Glomerular endothelial cell (primary cell): ENCODE measurements at places on chromosomes 5 and 9.

DNA sequence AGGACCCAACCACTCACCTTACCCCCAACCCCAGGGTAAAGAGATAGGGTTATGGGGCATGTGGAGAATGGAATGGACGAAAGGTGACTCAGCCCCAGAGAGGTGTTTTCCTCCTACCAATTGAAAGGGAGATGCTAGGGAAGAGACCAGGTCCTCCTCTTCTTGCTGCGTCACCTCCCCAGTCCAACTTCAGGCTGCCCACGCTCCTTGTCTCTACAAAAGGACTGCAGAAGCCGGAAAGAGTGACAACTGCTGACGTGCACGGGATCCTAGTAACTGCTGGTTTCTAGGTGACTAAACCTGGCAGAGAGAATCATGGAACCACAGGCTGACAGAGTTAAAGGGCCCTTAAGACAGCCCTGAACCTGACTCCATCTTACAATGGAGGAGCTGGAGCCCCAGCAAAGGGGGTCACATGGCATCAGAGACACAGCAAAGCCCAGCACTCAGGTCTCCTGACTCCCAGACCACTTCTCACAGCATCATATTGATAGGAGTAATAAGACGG, 2.2 kb downstream of the GPX3 start:
- DNase-seq = no peak

DNA sequence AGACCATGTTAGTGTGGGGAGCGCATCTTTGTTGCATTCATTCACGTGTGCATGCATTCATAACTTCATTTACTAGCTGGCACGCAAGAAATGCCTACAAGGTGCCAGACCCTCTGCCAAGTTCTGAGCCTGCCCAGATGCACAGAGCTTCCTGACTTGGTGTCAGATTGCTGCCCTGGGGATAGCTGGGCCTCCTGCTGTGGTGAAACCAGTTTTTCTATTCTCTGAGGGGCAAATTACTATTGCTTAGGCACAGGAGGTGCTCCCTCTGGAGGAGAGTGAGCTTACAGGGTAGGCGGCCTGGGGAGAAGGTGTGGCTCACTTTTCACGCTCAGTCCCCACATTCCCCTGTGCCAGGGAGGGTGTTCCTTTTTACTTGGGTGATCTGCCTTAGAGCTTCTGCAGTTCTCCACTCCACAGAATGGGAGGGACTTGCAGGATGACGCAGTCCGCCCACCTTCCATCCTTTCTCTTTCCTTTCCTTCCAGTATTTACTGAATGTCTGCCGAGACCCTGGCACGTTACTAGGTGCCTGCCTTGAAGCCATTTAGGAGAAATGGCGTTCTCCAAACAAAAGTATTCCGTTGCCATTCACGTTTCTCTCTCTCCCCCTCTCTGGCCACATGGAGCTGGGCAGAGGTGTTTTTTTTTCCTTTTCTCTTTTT, 27.9 kb upstream of the CTNNA1 start:
- no peak for DNase-seq

GRCh38 chr5:56406838-56407237, 173.7 kb upstream of the ANKRD55 start:
- no peak for DNase-seq

GRCh38 chr9:135198586-135199285, 111.3 kb downstream of the OLFM1 start:
- no peak for DNase-seq

DNA sequence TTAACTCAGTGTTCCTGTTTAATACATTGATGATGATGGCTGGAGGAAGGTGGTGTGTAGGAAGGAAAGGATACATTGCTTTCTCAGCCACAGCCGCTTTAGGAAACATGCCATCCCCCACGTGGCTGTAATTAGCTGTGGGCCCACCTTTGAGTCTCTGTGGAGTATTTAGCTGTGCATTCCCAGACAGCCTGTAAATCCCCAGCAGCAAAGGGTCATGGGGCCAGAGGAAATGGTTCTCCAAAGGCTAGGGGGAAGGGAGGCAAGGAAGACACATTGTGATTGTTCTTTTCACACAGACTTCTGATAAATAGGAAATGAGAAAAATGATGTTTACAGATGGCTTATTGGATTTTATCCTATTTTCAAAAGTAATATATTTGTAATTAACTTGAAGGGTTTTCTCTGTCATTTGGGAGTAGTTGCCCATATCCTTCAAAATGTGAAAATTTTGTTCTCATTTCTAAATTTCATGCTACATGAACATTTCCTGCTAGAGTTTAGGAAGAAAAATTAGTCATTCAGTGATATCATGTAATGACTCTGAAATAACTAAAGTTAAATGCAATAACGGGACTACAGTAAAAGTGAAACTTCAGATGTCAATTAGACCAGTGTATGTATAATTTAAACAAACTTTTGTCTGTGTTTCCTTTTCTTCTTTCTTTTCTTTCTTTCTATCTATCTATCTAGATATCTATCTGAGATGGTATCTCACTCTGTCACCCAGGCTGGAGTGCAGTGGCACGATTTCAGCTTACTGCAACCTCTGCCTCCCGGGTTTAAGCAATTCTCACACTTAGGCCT, 24.3 kb upstream of the F2R start:
- peak; percentile 86 for DNase-seq

GRCh38 chr9:135269912-135270830, 182.7 kb downstream of the OLFM1 start:
- no peak for DNase-seq

DNA sequence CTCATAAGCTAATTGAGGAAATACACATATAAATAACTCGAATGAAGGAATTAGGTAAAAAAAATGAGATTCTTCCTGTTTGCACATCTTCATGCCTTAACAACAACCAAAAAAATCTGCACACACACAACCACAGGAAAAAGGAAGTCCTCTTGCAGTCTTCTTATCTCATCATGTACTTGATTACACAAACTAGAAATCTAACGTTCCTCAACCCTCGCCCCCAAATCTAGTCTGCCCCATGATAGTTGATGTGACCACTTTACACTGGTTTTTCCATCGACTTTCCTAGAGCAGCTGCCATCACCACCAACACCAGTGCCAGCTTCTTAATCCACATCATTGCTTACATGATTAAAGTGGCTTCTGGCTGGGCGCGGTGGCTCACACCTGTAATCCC, 31.2 kb upstream of the RNU6ATAC start:
- DNase-seq = no peak

GRCh38 chr9:35960039-35960655, 2.2 kb upstream of the OR2S2 start:
- DNase-seq = no peak

- DNase-seq = no peak
These were observed 411.4 kb downstream of the PIK3R1 start for GRCh38 chr5:68627001-68627400.

DNA sequence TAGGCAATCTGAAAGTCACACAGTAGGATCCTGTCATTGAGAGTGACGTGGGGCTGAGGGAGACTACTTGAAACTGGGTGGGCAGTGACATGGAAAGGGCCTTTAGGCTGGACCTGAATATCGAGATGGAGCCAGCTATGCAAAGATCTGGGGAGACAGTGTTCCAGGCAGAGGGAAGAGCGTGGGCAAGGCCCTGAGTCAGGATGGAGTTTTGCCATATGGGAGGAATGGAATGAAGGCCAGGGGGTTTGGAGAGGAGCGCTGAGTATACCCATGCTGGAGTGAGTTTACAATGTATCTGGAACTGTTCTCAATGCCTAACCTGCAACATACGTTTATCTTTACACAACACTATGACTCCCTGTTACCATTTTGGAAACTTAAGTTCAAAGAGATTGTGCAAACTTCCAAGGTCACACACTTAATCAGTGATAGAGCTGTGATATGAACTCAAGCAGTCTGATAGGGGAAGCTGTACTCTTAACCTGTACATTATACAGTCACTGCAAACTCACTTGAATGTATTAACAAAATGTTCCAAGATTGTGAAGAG, 33.5 kb downstream of the INSYN2B start:
- no peak for DNase-seq

DNA sequence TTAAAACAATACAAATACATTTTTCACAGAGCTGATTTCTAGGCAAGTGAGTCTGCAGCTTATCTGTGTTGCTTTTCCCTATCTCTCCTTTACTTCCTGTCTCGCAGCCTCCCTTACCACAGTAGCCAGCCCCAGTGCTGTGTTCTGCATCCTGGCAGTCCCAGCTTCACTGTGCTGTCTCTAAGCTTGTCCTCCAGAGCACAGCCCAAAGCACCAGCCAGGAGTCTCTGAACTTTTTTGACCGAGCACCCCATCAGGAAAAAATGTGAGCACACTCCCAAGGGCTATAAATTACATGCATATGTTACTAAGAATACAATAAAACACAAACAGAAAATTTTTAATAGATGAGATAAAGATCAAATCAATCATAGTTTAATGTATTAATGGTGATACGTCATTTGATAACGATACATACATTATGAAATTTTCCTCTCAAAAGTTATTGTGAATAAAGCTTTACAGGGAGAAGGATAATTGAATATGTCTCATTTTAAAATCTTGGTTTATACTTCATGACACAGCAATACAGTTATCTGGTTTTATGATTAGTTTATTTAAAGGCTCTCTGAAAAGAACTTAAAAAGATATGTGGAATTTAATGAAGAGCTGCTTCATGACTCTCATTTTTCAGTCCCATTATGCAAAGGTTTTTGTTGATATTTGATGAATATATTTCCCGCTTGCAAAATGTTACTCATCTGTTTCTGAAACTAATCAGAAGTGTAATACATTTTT, 7.3 kb upstream of the RHOBTB3 start:
- DNase-seq = no peak

- no peak for DNase-seq
These were observed 281.3 kb upstream of the IRX4 start for GRCh38 chr5:2163940-2164490.

DNA sequence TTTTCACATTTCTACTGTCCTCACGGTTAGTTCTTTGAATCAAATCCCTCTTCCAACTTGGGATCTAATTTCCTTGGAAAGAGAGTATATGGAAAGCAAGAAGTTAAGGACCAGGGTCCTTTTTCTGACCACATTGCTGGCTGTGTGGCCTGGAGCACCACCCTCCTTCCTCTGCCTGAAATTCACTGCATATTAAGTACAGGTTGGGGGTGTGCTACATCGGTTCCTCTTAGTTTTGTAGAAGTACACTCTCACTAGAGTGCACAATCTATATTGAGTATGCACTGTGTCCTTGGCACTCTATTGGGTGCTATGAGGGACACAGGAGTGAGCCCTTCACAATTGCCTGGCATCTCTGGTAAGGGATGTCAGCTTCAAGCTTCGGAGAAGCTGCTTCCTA, 53.8 kb upstream of the KLF9 start:
- no peak for DNase-seq

- DNase-seq = no peak
These were observed 26.6 kb downstream of the DPYSL3 start for GRCh38 chr5:147483188-147483790.

- DNase-seq = no peak
These were observed 165.0 kb upstream of the ZNF462 start for GRCh38 chr9:106697750-106698502.
